ENCODE measurements at places on chromosomes 6 and 20. TPM values are rescaled to one million over a fixed set of nuclear protein-coding genes. Genes with fewer than 3 reads are reported as not detected.
A peak's percentile ranks its signal among the peaks of the same experiment; 100 is the strongest.

- H3K36me3 ChIP-seq: peaks cover 17% of the 10 kb centered on the region
- no peak overlapping the region for H3K4me3 ChIP-seq
- H3K4me1 ChIP-seq: no peaks in the 10 kb centered on the region
- no peak overlapping the region for H3K27ac ChIP-seq
Observed at GRCh38 chr6:1153696-1154245, 158.1 kb upstream of the FOXQ1 start.

DNA sequence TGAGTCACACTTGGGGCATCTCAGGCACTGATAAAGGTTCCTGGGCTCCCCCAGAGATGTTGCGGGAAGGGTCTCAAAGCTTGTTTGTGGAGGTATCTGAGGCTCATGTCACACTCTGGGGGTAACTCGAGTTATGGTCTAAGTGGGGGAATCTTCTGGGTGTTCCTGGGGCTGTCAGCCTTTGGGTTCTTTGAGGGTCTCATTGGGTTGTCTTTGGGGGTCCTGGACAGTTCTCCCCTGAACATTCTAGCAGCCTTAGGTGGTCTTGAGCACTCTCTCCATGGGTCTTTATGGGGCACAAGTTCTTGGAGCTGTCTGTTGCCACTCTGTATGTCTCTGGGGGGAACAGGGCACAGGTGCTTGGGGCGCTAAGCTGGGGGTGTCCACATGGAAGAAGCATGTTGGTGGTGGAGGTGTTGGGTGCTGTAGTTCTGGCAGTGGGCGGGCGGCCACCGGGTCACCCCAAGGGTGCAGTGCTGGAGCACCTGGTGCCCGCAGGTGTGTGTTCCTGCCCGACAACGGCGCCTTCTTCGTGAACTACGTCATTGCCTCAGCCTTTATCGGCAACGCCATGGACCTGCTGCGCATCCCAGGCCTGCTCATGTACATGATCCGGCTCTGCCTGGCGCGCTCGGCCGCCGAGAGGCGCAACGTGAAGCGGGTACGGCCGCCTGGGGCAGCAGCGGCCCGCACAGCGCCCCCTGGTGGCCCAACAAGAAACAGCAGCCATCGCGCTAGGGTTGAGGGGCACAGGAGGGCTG lies 7.1 kb upstream of the CAPN11 start:
- H3K4me1 ChIP-seq: peaks cover 4% of the 10 kb centered on the region
- peak; percentile 77 for DNase-seq
- H3K27me3 ChIP-seq: no peaks in the 10 kb centered on the region
- peak overlapping the region; percentile 41 for H3K4me3 ChIP-seq
- no peaks in the 10 kb centered on the region for H3K36me3 ChIP-seq

DNA sequence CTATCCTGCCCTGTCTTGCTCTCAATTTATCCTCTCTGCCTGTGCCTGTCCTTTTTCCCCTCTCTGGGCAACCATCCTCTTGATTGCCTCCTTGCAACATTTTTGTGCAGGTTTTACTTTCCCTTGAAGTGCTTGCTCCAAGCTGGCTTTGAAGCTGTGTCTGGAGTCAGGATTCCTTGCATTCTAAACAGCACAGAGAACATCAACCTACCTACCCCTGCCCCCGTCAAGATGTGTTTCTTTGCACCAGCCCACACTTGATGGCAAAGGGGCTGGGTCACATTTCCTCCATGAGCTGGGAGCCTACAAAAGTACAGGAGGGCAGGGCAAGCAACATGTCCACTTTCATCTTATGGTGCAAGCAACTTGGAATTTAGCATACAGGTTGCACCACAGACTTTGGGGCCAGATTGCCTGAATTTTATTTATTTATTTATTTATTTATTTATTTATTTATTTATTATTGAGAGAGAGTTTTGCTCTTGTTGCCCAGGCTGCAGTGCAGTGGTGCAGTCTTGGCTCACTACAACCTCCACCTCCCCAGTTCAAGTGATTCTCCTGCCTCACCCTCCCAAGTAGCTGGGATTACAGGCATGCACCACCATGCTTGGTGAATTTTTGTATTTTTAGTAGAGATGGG lies 206.3 kb downstream of the COL19A1 start:
- DNase-seq: no peak
- peaks cover 6% of the 10 kb centered on the region for H3K27me3 ChIP-seq
- H3K4me3 ChIP-seq: no peak overlapping the region

- peaks cover 59% of the 10 kb centered on the region for H3K4me1 ChIP-seq
- H3K36me3 ChIP-seq: no peaks in the 10 kb centered on the region
- H3K27me3 ChIP-seq: no peaks in the 10 kb centered on the region
- no peak overlapping the region for H3K27ac ChIP-seq
- no peak for DNase-seq
- peak overlapping the region; percentile 93 for H3K4me3 ChIP-seq
Observed at GRCh38 chr20:58891086-58891717, 38.7 kb downstream of the GNAS start.

GRCh38 chr6:13331516-13332348 lies 3.4 kb upstream of the TBC1D7 start:
- no peak overlapping the region for H3K4me3 ChIP-seq
- no peaks in the 10 kb centered on the region for H3K36me3 ChIP-seq
- DNase-seq: peak; percentile 42
- no peak overlapping the region for H3K27ac ChIP-seq

GRCh38 chr6:47595785-47596184 lies 102.6 kb upstream of the ADGRF4 start:
- no peak overlapping the region for H3K4me3 ChIP-seq
- no peak for DNase-seq
- H3K4me1 ChIP-seq: no peaks in the 10 kb centered on the region
- H3K27ac ChIP-seq: no peak overlapping the region

- H3K4me3 ChIP-seq: no peak overlapping the region
- H3K27me3 ChIP-seq: no peaks in the 10 kb centered on the region
Observed at GRCh38 chr6:139853302-139853992, 479.0 kb upstream of the CITED2 start.

DNA sequence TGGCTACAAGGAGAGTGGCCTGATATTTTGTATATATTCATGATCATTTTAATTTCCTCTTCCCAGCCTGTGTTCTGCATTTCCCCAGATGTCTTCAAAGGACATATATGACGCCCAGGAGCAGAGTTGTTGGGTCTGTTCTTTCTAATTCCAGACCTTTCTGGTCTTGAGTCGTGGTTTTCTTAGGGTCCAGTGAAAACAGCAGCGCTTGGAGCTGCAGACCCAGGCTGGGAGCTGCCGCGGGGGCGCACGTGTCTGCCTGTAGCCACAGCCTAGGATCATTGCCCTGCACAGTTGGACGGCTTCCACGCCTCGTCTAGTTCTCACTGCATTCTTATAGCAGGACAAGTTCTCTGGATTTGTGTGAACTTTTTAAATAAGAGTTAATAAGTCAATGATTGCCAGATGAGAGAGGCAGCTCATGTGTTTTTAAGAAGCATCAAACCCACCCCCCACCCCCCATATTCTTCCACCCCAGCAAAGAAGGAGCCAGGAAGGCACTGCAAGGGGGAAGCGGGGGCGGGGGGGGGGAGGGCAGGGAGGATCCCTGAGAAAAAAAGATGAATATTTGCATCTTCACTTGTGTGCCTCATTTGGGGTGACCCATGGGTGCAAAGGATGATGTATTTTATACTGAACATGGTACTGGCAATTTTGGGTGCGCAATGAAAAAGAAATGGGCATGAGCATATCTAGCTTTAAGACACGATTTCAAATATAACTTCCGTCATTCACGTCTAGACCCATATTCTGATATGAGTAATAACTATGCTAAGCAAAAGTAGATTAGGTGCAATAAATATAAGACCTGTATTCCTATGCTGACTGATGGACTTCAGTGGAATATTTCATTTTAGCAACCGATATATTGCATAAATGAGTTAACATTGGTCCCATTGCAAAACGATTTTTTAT lies 160.0 kb downstream of the TBXT start:
- peaks cover 5% of the 10 kb centered on the region for H3K36me3 ChIP-seq
- peaks cover 83% of the 10 kb centered on the region for H3K27me3 ChIP-seq
- H3K4me1 ChIP-seq: peaks cover 14% of the 10 kb centered on the region

GRCh38 chr6:139164001-139164400 lies 29.1 kb downstream of the HECA start:
- H3K4me3 ChIP-seq: peak overlapping the region; percentile 74
- DNase-seq: no peak
- no peaks in the 10 kb centered on the region for H3K27me3 ChIP-seq
- H3K4me1 ChIP-seq: peaks cover 60% of the 10 kb centered on the region
- H3K36me3 ChIP-seq: no peaks in the 10 kb centered on the region

GRCh38 chr6:163406366-163406765 lies 8.2 kb upstream of the QKI start:
- H3K4me3 ChIP-seq: peak overlapping the region; percentile 78
- peak overlapping the region; percentile 94 for H3K27ac ChIP-seq
- no peaks in the 10 kb centered on the region for H3K27me3 ChIP-seq
- peaks cover 10% of the 10 kb centered on the region for H3K4me1 ChIP-seq
- DNase-seq: no peak

DNA sequence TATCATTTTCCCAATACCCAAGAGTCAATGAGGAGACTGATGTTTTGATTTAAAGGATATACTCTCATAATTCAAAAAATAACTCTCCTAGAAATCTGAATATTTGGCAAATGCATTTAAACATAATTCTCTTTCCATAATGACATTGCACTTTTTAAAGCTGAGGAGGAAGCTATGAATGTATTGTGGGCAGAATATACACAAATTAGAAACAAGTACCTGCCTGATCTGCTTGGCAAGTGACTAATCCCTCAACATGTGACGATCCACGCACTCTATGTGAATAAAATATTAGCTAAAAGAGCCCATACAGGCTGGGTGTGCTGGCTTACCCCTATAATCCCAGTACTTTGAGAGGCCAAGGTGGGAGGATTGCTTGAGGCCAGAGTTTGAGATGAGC lies 88.3 kb upstream of the CCDC28A start:
- no peaks in the 10 kb centered on the region for H3K36me3 ChIP-seq
- H3K4me1 ChIP-seq: no peaks in the 10 kb centered on the region
- no peak for DNase-seq
- H3K27ac ChIP-seq: no peak overlapping the region
- H3K27me3 ChIP-seq: peaks cover 5% of the 10 kb centered on the region

DNA sequence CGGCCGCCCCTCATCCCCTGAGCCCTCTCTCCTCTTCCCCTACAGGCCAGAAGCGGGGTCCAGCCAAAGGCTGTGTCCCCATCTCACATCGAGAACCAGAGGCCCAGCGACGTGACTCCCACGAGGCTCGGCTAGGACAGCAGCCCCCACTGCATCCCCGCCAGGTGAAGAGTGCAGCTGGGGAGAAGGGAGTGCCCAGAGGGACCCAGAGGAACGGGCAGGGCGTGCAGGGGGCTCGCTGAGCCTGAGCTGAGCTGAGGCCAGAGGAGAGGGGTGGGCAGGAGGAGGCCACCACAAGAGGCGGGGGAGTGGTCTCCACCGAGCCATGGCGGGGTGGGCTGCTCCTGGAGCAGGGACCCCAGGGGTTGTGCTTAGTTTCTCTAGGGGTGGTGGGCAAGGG lies 32.6 kb downstream of the KCNQ2 start:
- peaks cover 21% of the 10 kb centered on the region for H3K4me1 ChIP-seq
- H3K4me3 ChIP-seq: no peak overlapping the region
- no peak for DNase-seq

GRCh38 chr6:20952699-20953474 lies 418.6 kb downstream of the CDKAL1 start:
- no peaks in the 10 kb centered on the region for H3K27me3 ChIP-seq
- H3K36me3 ChIP-seq: peaks cover 37% of the 10 kb centered on the region

GRCh38 chr6:158960026-158960425 lies 40.0 kb downstream of the RSPH3 start:
- H3K4me3 ChIP-seq: no peak overlapping the region
- H3K4me1 ChIP-seq: no peaks in the 10 kb centered on the region
- no peak overlapping the region for H3K27ac ChIP-seq
- no peaks in the 10 kb centered on the region for H3K36me3 ChIP-seq
- H3K27me3 ChIP-seq: no peaks in the 10 kb centered on the region
- no peak for DNase-seq

DNA sequence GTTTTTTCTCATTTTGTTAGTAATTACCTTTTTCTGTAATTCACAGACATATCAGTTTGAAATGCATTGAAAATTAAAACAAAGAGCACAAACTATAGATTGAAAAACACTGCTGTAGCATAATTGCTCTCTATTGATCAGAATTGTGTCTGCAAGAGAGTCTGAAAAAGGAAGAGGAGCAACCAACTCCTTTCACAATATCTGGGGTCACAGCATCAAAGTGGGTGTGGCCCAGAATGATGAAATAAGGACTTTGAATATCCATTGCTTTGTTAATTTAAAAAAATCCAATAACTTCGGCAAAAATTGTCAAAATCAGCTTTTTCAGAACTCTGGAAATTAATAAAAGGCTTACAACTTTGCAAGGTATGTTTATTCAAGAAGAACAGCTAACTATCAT lies 99.2 kb downstream of the MYLK4 start:
- no peak overlapping the region for H3K27ac ChIP-seq
- H3K4me1 ChIP-seq: no peaks in the 10 kb centered on the region
- H3K4me3 ChIP-seq: no peak overlapping the region
- H3K36me3 ChIP-seq: no peaks in the 10 kb centered on the region
- no peak for DNase-seq

- H3K4me3 ChIP-seq: no peak overlapping the region
- H3K4me1 ChIP-seq: no peaks in the 10 kb centered on the region
- no peaks in the 10 kb centered on the region for H3K36me3 ChIP-seq
- DNase-seq: no peak
- H3K27ac ChIP-seq: no peak overlapping the region
Observed at GRCh38 chr6:146526192-146526591, 17.4 kb upstream of the RAB32 start.

DNA sequence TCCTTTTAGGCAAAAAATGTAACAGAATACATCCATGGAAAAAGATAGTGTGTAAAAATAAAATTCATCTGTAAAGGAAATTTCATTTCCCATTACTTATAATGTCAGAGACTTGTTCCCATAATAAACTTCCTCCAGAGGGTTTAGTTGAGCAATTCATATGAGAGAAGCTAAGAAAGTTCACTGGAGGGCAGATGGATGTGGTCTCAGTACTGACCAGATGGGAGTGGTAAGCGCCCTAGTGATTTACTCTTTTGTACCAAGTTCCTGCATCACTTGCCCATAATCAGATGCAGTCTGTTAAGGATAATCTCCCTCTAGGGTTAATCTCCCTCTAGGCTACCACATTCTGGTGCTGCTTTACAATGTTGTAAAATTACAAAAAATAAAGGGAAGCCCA lies 61.7 kb downstream of the ESF1 start:
- no peaks in the 10 kb centered on the region for H3K27me3 ChIP-seq
- H3K27ac ChIP-seq: no peak overlapping the region
- peaks cover 9% of the 10 kb centered on the region for H3K36me3 ChIP-seq
- H3K4me1 ChIP-seq: no peaks in the 10 kb centered on the region

- DNase-seq: no peak
- peaks cover 35% of the 10 kb centered on the region for H3K4me1 ChIP-seq
- no peak overlapping the region for H3K4me3 ChIP-seq
Observed at GRCh38 chr20:63854069-63854765, 7.1 kb upstream of the ABHD16B start.

- H3K27ac ChIP-seq: no peak overlapping the region
- H3K4me3 ChIP-seq: no peak overlapping the region
- H3K4me1 ChIP-seq: peaks cover 17% of the 10 kb centered on the region
- DNase-seq: no peak
Observed at GRCh38 chr6:134870677-134871498, 79.0 kb downstream of the ALDH8A1 start.

Gene MAS1
- polyA plus RNA-seq: not detected

Gene MUCL3
- polyA plus RNA-seq: not detected

Gene GABRR2
- not detected for polyA plus RNA-seq

Gene FAM184A
- polyA plus RNA-seq: 0.51 TPM

Gene HFE
- 3.8 TPM for polyA plus RNA-seq

Gene RAE1
- 54.4 TPM for polyA plus RNA-seq

Gene AGER
- polyA plus RNA-seq: 1.9 TPM

Measured in naive thymus-derived CD8-positive, alpha-beta T cell (primary cell).